Activated CD4-positive, alpha-beta T cell treated with anti-CD3 and anti-CD28 coated beads for 24 hours (primary cell): ENCODE measurements at places on chromosomes 12 and 14.

- DNase-seq: no peak
These were observed 164.4 kb downstream of the CAND1 start for GRCh38 chr12:67433385-67434175.

- DNase-seq: no peak
These were observed 9.5 kb downstream of the BATF start for GRCh38 chr14:75531660-75532317.

DNA sequence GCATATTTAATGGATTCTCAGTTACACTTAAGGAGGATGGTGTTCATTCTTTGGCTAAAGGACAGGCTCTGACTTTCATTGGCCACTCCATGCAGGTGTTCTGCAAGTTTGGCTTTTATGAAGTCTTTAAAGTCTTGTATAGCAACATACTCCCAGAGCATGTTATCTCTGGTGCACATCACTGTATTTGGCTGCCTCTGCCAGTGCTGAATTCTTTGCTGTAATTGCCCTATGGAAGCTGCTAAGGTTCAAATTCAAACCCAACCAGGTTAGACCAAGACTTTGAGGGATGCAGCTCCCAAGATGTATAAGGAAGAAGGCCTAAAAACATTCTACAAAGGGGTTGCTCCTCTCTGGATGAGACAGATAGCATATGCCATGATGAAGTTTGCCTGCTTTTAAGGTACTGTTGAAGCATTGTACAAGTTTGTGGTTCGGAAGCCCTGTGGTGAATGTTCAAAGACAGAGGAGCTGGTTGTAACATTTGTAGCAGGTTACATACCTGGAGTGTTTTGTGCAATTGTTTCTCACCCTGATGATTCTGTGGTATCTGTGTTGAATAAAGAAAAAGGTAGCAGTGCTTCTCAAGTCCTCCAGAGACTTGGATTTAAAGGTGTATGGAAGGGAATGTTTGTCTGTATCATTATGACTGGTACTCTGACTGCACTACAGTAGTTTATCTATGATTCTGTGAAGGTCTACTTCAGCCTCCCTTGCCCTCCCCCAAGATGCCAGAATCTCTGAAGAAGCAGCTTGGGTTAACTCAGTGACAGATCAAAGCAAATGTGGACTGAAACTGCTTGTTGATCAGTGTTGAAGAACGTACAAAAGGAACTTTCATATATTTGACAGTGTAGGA, 19.4 kb downstream of the TMEM116 start:
- no peak for DNase-seq

GRCh38 chr12:25713264-25713663, 160.2 kb upstream of the LMNTD1 start:
- no peak for DNase-seq

DNA sequence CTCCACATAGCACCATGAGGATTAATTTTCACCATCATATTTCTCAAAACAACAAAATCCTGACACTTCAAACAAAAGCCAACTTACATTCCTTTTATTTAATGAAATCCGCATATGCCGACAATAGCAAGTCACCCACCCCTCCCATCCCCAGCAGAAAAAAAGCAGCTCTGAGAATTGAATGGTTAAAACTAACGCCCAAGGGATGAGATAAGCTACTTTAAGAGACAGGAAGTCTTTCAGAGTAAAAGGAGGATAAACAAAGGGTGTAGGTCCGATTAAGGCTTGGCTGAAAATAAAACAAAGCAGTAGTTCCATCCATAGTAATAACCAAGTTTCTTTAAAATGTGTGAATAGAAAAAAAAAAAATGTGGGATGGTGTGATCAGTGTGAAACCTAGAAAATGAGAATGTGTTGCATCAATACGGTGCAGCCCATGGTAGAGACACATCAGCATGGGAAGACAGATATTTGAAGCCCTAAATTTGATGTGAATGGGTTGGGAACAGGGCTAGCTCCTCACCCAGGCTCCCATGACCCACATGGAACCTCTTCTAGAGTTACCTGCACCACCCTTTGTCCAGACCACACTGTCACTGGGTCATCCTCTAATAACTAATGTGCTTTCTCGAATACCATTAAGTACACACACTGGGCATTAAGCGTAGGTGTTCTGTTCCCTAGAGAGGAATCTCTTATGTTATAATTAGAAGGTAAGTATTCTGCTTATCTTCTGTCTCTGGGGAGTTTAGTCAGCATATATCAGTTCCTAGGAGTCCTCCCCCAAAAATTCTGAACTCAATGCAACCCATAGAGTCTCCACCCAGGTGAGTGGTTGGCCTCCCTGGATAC, 31.7 kb downstream of the RTRAF start:
- no peak for DNase-seq

DNA sequence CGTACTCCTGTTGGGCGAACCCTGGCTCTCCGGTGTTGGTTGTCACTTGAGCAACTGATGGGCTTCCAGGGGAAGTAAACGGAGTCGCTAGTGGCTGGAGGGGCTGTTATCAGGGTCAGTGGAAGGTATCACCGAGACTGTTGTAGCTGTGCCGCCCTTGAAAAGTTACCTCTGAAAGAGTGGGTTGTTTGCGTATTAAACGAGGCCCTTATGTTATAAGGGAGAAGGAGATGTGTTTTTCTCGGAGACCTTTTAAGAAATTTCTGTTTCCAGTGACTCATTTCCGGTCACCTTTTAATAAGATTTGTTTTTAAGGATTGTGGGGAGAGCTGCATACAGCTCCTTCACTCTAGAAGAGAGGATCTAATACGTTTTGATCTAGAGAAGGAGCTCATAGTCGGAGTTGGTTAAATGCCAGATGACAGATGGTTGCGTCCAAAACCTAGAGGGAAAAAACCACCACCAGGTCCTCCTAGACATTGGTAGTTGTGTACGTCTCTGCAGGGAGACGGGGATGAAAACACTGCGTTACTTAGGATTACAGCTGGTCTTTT, 750 bp upstream of the DBX2 start:
- DNase-seq: no peak

- no peak for DNase-seq
These were observed 203.3 kb upstream of the LRFN5 start for GRCh38 chr14:41403360-41403759.

DNA sequence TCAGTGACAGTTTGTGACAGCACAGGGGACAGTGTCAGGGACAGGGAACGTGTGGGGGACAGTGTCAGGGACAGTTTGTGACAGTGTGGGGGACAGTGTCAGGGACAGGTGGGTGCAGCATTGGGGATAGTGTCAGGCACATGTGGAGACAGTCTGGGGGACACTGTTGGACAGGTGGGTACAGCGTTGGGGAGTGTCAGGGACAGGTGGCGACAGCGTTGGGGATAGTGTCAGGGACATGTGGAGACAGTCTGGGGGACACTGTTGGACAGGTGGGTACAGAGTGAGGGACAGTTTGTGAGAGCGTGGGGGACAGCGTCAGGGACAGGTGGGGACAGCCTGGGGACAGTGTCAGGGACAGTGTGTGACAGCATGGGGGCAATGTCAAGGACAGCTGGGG, 140.0 kb downstream of the TMEM121 start:
- no peak for DNase-seq

- peak; percentile 51 for DNase-seq
These were observed 11.1 kb upstream of the KRT7 start for GRCh38 chr12:52221912-52222457.

GRCh38 chr12:53419756-53420155, 3.9 kb upstream of the AMHR2 start:
- DNase-seq: no peak

GRCh38 chr12:125399489-125399888, 334.3 kb downstream of the AACS start:
- no peak for DNase-seq

DNA sequence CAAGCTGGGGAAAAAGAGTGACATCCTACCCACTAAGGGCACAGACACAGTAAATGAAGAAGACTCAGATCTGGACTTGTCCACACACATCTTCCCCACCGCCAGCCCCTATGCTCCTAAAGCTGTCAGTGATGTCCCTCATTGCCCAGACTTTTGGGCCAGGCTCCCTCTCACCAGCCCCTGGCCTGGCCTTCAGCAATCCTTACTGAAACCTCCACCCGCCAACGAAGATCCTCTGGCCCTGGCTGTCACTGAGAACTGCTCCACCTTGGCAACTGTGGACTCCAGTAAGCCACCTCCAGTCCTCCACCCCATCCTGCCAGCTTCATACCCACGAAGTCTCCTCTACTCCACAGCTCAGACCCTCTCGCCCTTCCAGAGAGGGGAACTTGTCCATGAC, 23.3 kb downstream of the FIGNL2 start:
- DNase-seq: no peak

DNA sequence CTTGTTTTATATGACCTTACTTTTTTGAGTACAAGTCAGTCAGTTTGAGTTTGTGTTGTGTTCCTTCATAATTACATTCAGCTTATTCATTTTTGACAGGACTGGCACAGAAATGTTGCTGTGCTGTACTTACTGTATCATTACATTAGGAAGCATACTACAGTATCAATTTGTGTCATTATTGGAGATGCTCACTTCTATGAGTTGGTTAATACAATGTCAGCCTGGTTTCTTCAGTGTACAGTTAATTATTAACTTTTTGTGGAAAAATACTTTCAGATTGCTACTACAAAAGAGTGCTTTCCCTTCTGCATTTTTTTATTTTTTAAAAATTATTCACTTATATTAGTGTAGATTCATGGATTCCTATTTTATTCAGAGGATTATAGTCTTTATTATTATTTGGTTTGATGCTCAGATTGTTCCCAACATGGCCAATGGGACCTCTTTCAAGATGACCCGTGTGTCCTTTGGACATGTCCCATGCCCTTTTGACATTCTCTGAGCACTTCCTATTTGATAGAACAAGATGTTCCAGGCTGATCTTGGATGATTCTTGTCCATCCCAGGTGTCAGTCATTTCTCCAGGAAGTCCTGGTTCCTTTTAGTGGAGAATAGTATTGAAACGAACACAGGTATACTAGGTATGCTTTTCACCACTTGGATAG, 66.6 kb downstream of the MON2 start:
- DNase-seq: no peak

DNA sequence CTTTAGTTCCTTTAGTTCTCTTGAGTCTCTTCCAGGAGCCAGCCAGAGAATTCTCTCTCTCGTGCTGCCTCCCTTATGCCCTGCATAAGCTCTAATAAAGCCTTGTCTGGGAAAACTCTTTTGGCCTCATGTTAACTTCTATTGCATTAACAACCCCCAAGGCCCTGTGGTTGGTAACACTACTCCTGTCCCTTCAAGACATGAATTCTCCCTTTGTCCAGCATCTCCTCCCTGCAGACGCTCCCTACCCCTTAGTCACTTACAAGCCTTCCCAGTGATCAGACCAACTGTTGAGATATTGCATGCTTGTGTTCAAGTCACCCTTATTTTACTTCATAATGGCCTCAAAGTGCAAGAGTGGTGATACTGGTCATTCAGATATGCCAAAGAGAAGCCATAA, 12.1 kb downstream of the LTBR start:
- DNase-seq: no peak

- DNase-seq: no peak
These were observed 6.7 kb downstream of the BCL7A start for GRCh38 chr12:122028165-122028904.

- DNase-seq: no peak
These were observed 4.1 kb upstream of the DYNC1H1 start for GRCh38 chr14:101960225-101960624.

GRCh38 chr12:27747111-27747820, 32.8 kb upstream of the KLHL42 start:
- no peak for DNase-seq

- no peak for DNase-seq
These were observed 17.2 kb downstream of the ADGRD1 start for GRCh38 chr12:130970908-130971233.

GRCh38 chr14:90619911-90620310, 196.3 kb downstream of the TTC7B start:
- no peak for DNase-seq

GRCh38 chr14:93301821-93302447, 30.9 kb downstream of the BTBD7 start:
- no peak for DNase-seq

DNA sequence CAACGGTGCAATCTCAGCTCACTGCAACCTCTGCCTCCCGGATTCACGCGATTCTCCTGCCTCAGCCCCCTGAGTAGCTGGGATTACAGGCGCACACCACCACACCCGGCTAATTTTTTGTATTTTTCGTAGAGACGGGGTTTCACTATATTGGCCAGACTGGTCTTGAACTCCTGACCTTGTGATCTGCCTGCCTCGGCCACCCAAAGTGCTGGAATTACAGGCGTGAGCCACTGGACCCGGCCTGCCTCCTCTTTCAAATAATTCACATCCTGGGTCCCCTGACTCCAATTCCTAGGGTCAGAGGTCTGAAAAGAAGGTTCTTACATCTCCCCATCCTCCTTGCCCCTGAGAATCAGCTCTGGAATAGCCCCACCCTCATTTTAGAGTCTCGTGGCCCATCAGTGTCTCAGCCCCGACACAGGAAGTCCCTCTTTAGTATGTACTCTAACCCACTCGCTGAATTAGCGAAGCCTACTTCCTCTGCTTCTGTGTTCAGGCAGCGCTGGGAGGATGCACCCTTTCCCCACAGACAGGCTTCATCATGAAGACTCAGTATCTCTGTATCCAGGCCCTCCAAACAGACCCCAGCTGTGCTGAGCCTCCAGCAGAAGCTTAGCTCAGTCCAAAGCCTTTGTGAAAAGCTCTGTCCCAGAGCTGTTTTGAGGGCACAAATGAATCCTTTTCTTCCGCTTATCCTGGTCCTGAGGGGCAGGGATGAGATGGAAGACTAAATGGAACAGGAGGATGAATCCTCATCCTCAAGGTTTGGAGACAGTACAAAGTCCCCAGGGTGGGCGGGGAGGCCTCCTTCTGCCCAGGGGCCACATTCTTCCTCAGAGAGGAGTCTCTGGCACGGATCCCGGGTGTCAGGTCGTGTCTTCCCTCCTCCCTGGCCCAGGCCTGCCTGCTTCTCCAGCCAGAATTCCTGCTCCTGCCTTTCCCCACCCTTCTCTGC, 3.5 kb downstream of the LPAR5 start:
- DNase-seq: no peak

DNA sequence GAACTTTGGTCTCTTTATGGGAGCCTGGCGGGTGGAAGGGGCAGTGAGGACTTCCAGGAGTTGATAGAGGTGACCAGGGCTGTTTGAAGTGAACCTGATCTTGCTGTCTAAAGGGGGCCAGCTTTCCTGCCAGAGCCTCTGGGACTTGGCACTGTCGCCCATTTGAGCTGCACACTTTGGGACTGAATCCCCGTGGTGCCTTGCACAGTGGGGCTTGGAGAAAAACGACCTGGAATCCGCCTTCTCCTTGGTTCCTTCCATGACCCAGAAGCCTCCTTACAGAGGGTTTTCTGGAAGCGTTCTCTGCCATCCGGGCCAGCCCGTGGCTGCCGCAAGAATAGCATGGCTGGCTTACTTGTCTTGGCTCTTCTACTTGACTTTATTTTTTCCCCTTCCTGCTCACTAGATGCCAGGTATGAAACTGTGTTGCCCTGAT, 2.0 kb downstream of the RFLNA start:
- DNase-seq: no peak

GRCh38 chr12:13875744-13876143, 105.7 kb downstream of the GRIN2B start:
- DNase-seq: no peak
